ENCODE measurements at places on chromosomes 5 and 9.

DNA sequence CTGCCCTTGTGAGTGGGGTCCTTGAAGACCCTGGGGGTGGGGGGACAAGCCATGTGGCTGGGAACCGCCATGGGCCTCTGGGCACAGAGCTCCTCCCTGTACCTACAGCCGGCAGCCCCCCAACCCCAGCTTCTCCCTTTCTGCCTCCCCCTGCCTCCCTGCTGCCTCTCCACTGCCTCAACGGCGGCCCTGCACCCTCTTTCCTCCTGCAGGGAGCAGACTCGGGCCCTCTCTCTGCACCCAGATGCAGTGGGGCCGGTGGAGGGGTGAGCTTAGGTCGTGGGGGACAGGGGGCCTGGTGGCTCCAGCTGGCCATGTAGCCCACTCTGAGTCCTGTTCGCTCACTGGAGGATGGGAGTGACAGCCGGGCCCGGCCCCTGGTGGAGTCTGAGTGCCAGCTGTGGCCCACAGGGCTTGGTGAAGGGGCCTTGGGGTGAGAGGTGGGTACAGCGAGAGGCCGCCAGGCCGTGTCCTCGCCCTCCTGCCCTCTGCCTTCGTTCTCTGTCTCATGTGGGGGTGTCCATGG, 139.3 kb upstream of the COL5A1 start:
- no peak for DNase-seq

- no peak for DNase-seq
Observed at GRCh38 chr5:165497707-165498106, 1992.3 kb downstream of the MAT2B start.

DNA sequence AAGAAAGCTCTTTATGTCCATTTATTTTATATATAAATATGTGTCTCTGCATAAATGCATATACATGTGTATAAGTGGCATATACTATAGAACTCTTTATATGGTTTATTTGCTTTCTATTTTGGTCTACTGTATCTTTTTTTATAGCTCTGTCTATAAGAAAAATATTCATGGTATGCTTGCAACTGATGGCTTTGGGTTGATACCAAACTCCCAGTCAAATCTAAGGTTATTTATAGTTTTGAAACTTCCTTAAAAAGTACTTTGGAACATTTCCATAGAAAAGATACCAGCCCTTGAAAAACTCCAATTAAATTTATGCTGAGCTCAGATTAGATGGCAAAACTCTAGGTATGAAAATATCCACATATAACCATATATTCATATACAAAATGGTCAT, 120.0 kb upstream of the KLF9 start:
- DNase-seq = no peak

DNA sequence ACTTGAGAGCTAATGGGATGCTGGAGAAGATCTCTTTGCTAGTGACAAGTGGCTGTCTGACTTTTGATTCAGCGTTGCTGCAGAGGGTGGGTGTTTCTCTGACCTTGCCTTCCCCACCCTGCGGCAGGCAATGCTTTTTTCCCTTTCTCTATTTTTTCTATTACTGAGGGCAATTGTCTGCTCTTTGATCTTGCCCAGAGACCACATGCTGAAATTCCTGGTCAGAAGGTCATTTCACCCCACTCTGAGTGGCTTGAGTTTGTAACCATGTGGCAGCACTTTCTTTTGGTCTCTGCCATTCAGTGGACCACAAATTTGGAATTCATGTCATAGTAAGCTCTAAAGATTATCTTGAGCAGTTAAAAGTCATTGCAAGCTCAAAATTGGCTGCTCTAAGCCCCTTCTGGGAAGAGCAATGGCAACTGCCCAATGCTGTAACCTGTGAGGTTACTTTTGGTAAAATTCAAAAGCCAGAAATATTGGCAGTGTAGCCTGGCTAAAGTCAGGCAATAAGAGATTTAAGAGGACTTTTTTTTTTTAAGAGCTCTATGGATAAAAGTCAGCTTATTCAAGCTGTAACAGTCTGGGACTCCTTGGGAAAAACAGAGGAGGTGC, 30.4 kb upstream of the MTMR12 start:
- no peak for DNase-seq

DNA sequence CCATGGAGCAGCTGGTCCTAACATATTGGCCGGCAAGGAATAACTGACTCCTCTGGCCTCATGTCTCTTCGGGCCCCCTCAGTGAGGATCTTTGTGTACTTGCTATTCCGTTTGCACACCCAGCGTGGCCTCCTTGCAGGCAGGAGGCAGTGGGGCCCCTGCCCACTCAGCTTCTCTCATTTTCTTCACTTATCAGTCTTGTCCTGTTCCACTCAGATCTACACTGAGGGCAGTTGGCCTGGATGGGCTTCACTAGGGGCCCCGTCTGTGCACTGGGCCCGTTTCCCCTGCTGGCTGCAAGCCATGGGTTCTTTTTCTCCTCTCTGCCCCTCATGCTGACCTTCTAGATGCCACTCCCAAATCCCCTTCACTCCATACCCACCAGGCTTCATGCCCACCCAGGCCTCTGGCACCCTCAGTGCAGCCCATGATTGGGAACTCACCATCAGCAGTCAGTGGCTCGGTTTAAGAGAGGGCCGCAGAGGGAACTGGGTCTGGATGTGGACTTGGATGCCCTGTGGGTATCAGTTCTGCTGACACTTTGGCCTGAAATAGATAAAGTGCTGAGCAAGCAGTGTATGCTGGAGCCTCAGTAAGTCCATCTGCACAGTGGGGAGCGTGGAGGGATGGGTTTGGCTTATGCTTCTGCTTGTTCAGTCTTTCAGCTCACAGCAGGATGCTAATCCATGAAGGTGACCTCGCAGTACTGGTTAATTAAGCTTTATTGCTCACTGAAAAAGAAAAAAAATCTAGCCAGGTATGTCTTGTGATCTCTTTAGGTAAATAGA, 57.9 kb downstream of the ERBIN start:
- no peak for DNase-seq

- no peak for DNase-seq
Observed at GRCh38 chr5:92911851-92912250, 669.2 kb downstream of the NR2F1-AS1 start.

DNA sequence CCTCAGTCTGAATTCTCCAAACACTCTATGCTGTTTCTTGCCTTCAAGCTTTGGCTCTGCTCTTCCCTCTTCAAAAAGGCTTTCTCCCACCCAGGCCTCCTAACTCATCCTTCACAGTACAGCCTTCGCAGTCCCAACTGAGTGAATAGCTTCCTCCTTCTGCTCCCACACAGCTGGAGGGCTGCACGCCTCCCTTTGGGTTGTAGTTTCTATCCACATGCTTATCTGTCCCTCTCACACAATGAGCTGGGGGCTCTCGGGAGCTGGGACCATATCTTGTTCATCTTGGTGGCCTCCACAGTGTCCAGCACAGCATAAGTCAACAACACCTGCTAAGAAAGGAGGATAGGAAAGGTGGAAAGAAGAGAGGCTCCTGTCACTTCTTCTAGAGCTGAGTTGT, 69.5 kb upstream of the XPA start:
- DNase-seq = no peak

DNA sequence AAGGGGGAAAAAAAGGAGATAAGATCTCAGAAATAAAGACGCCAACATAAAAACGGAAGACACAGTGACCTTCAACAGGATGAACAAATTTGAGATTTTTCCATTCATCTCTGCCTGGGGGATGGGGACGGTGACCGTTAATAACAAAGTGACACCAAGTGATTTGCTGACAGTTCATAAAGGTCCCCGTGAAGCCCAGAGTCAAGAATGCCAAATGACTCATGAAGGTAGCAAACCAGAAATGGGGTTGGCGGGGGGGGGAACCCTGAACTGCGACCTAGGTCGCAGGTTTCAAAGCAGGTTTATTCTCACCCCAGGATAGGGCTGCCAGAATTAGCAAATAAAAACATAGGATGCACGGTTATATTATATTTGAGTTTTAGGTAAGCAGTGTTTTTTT, 21.1 kb upstream of the SHB start:
- no peak for DNase-seq

DNA sequence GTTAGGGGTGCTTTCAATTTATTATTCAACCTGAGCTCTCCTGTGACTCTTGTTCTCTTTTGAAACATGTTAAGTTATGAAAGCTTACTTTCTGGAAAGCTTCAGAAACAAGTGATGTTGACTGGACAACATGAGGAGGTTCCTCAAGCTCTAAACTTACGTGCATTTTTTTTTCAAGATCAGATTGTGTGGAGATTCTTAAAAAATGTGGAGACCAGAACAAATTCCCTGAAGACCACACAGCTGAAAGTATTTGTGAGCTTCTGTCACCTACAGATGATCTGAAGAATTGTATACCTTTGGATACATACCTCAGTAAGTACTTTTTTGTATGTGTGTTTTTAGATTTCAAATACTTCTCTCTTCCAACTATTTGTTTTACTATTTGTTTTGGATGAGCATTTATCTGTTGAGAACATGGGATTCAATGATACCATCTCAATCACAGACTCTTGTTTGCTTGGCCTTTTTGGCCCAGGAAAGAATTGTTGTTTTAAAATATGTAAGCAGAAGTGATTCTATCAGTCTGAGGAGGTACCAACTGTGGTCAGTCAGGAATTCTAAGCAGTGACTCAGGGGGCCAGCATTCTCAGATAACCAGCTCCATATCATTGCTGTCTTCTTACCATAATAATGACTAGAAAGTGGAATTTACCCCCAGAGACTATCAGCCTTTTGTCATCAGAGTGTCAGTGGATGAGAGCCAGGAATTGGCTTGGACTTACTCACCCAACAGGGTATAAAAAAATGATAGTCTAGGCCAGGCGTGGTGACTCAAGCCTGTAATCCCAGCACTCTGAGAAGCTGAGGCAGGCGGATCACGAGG, 34.4 kb upstream of the GLIPR2 start:
- no peak for DNase-seq

DNA sequence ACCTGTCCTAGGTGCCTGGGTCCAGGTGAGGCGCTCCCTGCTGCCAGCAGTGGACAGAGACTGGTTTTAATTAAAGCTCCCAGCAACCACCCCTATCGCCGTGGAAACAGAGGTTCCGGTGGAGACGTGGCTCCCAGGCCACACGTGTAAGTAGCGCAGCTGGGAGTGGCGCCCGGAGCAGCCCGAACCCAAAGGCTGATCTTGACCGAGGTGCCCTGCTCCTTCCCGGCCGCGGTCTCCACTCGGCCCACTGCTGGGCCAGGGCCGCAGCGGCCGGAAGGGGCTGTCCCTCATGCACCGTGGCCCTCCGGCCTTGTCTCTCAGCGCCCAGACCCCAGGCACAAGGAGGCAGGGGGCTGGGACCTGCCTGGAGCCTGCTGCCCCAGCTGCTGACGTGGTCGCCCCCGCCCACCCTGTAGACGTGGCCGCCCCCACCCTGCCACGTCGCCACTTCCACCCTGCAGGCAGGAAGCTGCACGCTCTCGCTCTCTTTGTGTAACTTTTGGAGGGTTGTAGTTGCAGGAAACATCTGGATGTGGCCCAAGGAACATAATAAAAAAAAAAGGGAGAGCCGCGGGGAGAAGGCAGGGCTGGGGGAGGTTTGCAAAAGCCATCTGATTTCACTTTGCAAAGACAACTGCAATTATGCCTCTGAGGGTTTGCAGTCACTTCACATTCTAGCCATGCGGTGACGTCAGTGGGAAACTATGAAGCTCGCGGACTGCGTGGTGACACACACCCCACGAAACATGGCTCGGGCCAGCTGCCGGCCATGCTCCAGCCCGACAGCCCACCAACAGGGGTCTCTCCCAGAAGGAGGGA, 129.9 kb downstream of the RXRA start:
- DNase-seq = peak; percentile 40

DNA sequence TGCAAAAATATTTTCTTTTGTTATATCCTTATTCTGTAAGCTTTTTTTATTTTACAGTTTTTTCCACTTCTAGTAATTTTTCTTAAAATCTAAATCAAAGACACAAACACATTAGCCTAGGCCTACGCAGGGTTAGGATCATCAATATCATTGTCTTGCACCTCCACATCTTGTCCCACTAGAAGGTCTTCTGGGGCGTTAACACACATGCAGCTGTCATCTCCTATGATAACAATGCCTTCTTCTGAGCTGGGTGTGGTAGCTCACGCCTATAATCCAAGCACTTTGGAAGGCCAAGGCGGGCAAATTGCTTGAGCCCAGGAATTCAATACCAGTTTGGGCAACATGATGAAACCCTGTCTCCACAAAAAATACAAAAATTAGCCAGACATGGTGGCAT, 78.9 kb upstream of the LRRC70 start:
- DNase-seq = no peak

DNA sequence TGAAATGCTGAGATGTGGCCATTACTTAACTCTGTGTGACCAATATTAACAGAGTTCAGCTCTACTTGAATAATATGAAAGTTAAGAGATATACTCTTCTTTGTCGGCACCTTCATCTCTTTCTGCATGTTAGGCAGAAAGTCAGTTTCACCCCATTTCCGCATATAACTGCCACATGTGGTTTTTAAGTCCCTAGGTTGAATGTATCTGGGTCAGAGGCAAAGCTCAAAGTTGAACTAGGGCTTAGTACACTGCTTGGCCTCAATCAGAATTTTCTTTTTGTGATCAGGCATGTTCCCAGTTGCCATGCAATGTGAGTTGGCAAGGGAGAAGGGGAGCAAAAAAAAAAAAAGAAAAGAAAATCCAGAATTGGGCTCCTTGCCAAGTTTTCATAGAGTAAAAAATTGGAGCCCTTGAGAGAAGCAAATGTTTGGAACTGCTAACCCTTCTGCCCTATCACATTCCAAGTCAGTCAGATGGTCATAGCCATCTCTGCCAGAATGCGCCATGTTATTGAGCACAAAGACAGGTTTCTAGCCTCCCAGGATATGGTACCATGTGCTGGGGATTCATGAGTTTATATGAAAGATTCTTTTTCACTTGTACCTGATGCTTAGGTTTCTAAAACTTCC, 251.2 kb upstream of the RORB start:
- DNase-seq = no peak

DNA sequence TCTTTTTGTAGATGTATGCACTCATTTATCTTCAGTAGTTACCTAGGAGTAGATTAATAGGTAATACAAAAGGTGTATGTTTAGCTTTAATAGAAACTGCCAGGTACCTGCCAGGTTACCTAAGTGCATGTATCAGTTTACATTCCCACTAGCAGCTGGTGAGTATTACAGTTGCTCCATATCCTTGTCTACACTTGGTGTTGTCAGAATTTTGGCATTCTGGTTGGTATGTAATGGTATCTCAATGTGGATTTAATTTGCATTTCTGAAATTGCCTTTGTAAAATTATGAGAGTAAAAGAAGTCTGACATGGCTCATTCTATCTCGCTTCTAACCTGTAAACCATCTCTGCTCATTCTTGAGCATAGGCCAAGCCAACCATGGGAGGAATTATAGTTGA, 38.3 kb upstream of the SIL1 start:
- no peak for DNase-seq

All from activated CD4-positive, CD25-positive, alpha-beta regulatory T cell (primary cell).